Thoracic aorta (tissue), 2 donors: ENCODE measurements at places on chromosomes 12 and 14.
A peak's percentile ranks its signal among the peaks of the same experiment; 100 is the strongest.

- no peak for DNase-seq
- H3K36me3 ChIP-seq: no peaks in the 10 kb centered on the region
- H3K27ac ChIP-seq: no peak overlapping the region
- H3K4me1 ChIP-seq: no peaks in the 10 kb centered on the region
- no peaks in the 10 kb centered on the region for H3K27me3 ChIP-seq
Measured at GRCh38 chr14:74133833-74134481, 49.2 kb downstream of the LIN52 start.

DNA sequence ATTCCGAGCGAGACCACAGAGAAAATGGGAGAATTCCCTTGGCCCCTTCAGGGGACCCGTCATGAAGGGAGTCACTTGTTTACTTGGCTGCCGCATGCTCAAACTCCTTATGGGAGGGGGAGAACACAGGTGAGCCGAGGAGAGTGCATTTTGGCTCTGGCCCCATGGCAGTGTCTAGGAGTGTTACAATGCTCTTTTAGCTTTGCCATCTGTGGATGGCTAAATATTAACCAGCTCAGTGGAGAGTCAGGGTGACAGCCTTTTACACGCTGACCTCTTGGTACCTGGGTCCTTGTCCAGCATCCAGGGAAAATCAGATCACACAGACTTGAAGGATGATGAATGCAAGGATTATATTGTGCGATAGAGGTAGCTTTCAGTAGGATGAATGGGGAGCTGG, 146.4 kb upstream of the ATXN7L3B start:
- no peak overlapping the region for H3K4me3 ChIP-seq
- no peaks in the 10 kb centered on the region for H3K27me3 ChIP-seq
- DNase-seq: no peak
- no peak overlapping the region for H3K27ac ChIP-seq
- no peaks in the 10 kb centered on the region for H3K4me1 ChIP-seq

DNA sequence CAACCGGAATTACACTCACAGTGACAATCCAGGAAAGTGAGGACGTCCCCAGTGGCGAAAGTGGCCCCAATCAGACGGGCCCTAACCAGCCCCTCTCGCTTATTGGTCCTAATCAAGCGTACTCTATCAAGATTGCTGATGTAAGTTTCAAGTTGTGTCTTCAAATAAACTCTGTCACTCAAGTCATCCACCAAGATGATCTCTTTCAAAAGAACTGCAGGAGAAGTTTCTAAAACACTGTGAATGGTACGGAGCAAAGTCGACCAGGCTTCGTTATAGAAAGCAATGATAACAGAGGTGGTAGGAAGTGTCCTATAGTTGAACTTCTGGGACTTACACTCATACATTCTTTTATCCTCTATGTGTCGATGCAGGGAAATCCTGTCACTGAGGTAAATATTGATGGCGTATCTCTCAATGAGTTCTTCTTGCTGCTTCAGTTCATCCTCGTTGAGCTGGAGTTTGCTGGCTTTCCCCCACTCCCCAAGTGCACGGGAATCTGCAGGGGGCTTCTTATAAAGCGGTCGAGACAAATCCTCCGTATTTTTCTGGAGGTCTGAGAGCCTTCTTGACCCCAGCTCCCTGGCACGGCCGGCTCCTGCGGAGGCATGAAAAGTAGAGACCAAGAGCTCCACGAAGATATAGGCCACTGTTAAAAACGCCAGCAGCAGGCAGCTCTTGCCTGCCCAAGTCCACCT, 604 bp downstream of the GALNT4 start:
- no peaks in the 10 kb centered on the region for H3K27me3 ChIP-seq
- H3K36me3 ChIP-seq: no peaks in the 10 kb centered on the region
- no peak for DNase-seq
- peak overlapping the region; percentile 81 for H3K4me3 ChIP-seq
- H3K27ac ChIP-seq: peak overlapping the region; percentile 89

GRCh38 chr12:62642486-62642885, 175.9 kb downstream of the MON2 start:
- peaks cover 2% of the 10 kb centered on the region for H3K4me1 ChIP-seq
- no peak for DNase-seq
- no peaks in the 10 kb centered on the region for H3K27me3 ChIP-seq
- H3K4me3 ChIP-seq: no peak overlapping the region

GRCh38 chr12:14384783-14385638, 19.5 kb downstream of the ATF7IP start:
- peak overlapping the region; percentile 2 for H3K27ac ChIP-seq
- H3K36me3 ChIP-seq: no peaks in the 10 kb centered on the region

GRCh38 chr12:69046920-69047319, 113.9 kb upstream of the CPM start:
- H3K27ac ChIP-seq: no peak overlapping the region
- H3K36me3 ChIP-seq: no peaks in the 10 kb centered on the region
- no peaks in the 10 kb centered on the region for H3K4me1 ChIP-seq
- H3K4me3 ChIP-seq: no peak overlapping the region
- no peak for DNase-seq
- H3K27me3 ChIP-seq: no peaks in the 10 kb centered on the region

DNA sequence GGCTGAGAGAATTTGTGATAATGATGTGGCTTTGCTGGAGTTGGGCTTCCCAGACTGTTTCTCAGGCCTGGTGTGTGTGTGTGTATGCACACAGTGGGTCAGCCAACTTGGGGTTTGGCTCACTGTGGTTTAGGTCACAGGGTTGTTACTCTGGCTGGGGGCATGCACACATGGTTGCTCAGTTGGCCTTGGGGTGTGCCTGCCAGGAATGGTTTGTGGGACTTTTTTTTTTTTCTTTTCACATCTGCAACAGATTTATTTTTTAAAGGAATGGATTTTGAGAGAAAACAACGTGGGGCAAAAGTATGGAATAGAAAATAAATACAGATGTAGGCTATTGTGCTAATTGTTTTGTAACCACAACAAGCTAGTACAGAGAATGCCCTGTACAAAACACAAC, 25.0 kb upstream of the GTF2A1 start:
- H3K27ac ChIP-seq: no peak overlapping the region
- no peak for DNase-seq
- H3K4me3 ChIP-seq: no peak overlapping the region
- no peaks in the 10 kb centered on the region for H3K36me3 ChIP-seq

DNA sequence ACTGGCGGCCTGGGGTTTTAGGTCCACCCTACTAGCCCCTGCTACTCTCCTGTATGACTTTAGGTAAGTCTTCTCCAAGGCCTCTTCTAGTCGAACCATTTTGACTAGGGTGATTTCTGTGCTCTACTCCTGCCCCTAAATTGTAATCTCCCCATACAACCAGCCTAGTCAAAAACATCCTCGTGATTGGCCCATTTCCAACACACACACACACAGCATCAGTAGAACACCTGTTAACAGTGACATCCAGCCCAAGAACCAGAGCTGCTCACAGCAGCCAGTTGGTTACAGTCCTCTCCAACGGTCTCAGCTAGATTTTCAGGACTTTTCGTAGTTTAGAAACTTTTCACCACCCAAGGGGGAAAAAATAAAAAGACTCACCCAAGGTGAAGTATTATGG, 30.9 kb downstream of the NT5DC3 start:
- no peak for DNase-seq
- no peak overlapping the region for H3K27ac ChIP-seq
- peaks cover 31% of the 10 kb centered on the region for H3K4me1 ChIP-seq
- H3K27me3 ChIP-seq: no peaks in the 10 kb centered on the region

DNA sequence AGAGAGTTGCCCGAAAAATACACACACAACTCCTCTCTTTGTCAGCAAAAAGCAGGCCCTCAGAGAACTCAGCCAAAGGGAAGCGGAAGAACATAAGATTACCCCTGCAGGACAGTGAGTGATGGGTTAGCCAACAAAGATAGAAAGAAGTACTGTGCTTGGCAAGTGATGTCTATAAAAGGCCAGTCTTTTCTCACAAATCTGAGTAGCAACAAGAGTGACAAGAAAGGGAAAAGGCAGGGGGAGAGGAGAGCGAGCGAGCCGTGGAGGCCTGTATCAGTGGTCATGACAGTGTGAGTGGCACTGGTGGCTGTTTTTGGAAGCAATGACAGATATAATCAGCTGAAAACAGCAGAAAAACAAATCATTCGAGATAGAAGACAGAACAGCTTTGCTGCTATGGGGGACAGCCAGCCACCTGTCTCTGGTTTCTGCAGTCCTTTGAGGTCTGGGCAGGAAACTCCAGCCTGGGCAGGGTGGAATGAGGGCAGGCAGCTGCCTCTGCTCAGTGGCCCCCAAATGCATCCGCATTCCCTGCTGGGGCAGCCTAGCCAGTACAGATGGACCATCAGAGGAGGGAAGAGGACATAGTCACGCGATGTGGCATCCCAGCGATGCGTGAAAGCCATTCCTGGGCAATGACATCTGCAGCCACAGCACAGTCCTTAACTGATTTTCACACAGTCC, 74.7 kb downstream of the TRIM9 start:
- H3K36me3 ChIP-seq: no peaks in the 10 kb centered on the region
- no peak overlapping the region for H3K27ac ChIP-seq
- H3K4me3 ChIP-seq: no peak overlapping the region
- no peaks in the 10 kb centered on the region for H3K4me1 ChIP-seq
- DNase-seq: no peak

GRCh38 chr12:58086930-58087329, 145.6 kb downstream of the ATP23 start:
- H3K36me3 ChIP-seq: no peaks in the 10 kb centered on the region
- DNase-seq: no peak
- no peak overlapping the region for H3K27ac ChIP-seq
- no peaks in the 10 kb centered on the region for H3K27me3 ChIP-seq
- no peaks in the 10 kb centered on the region for H3K4me1 ChIP-seq

- no peaks in the 10 kb centered on the region for H3K27me3 ChIP-seq
- H3K36me3 ChIP-seq: no peaks in the 10 kb centered on the region
- no peak overlapping the region for H3K4me3 ChIP-seq
- H3K4me1 ChIP-seq: no peaks in the 10 kb centered on the region
Measured at GRCh38 chr12:59844750-59845149, 248.9 kb downstream of the SLC16A7 start.

DNA sequence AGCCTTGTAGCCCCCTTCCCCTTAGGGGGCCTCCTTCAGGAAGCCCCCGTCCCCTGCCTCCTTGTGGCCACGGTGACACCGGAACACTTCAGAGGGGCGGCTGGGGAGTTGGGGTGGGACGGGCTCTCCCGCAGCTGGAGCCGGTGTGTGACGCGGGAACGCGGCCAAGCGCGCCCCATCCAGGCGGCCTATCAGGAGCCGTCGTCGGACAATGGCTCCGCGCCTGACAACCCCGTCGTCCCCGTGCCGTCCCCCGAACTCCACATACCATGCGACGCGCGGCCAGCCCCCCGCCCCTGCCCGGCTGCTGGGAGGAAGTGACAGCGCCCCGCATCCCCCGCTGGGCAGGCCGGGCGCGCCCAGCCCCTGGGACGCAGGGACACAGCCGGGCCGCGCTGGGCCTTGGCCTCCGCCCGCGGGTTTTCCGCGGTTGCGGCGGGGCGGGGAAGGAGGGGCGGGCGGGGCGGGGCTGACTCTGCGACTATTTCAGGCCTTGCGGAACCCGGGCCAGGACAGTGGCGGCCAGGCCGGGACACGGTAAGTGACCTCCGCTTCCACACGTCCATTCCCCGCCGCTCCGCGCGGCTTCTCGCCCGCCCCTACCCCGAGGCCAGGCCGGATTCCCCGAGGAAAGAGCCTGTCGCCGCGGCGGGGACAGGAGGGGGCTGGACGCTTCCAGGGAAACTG, at the start of gene TNFAIP2:
TSS of gene TNFAIP2 (plus strand) at position 515 of the 687 bp plus-strand sequence. CDS start 2,997 bp downstream, outside the sequence.
- DNase-seq: no peak
- H3K27ac ChIP-seq: peak within 1 kb of the TSS; percentile 50
- H3K36me3 ChIP-seq: no peaks in the 10 kb centered on the region
- H3K27me3 ChIP-seq: no peaks in the 10 kb centered on the region
- peaks cover 60% of the 10 kb centered on the region for H3K4me1 ChIP-seq
- peak within 1 kb of the TSS; percentile 83 for H3K4me3 ChIP-seq

DNA sequence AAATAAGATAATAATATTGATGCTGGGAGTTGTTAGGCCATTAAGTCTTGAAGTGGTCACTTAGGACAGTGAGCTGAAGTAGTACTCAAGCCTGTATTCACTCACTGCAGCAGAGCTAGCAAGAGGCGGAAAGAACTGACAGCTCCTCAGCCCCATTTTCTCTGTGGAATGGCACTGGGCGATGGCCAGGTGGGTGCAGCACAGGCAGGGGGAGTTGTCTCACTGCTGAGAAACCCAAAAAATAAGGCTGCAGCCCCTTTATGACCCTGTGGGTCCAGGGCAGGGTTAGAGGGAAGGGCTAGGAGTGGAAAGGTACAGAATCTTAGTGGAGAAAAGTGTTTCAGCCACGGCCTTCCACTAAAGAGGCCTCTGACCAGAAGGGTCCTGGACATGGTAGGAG, 35.5 kb downstream of the PDZRN4 start:
- no peaks in the 10 kb centered on the region for H3K27me3 ChIP-seq
- no peak overlapping the region for H3K4me3 ChIP-seq
- H3K36me3 ChIP-seq: no peaks in the 10 kb centered on the region

GRCh38 chr14:100070310-100070709, 5.1 kb downstream of the EVL start:
- H3K27ac ChIP-seq: no peak overlapping the region
- no peaks in the 10 kb centered on the region for H3K4me1 ChIP-seq
- DNase-seq: no peak
- no peaks in the 10 kb centered on the region for H3K36me3 ChIP-seq
- no peak overlapping the region for H3K4me3 ChIP-seq
- no peaks in the 10 kb centered on the region for H3K27me3 ChIP-seq

GRCh38 chr14:67982711-67983608, 163.4 kb downstream of the RAD51B start:
- H3K4me1 ChIP-seq: peaks cover 3% of the 10 kb centered on the region
- H3K27ac ChIP-seq: no peak overlapping the region
- DNase-seq: no peak
- H3K4me3 ChIP-seq: no peak overlapping the region

DNA sequence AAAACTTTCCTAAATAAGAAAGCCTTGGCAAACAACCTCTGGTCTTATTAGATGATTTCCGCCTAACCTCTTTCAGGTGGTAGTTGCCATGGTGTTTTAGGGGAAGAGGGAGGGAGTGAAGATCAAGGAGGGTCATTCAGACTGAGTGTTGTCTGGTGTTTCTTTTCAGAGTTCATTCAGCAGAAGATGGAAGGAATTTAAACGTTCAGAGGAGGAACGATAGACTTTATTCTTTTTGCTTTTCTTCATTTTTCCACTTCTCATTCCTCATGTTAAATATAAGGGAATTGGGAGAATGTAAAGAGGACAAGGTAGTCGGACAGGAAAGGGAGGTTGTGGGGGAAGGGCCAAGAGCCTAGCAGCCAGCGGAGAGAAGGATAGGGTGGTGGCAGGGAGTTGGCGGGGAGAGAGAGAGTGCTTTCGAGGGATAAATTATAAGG, 17.4 kb upstream of the SALL2 start:
- no peaks in the 10 kb centered on the region for H3K36me3 ChIP-seq
- H3K27ac ChIP-seq: no peak overlapping the region
- H3K27me3 ChIP-seq: no peaks in the 10 kb centered on the region
- no peak overlapping the region for H3K4me3 ChIP-seq

DNA sequence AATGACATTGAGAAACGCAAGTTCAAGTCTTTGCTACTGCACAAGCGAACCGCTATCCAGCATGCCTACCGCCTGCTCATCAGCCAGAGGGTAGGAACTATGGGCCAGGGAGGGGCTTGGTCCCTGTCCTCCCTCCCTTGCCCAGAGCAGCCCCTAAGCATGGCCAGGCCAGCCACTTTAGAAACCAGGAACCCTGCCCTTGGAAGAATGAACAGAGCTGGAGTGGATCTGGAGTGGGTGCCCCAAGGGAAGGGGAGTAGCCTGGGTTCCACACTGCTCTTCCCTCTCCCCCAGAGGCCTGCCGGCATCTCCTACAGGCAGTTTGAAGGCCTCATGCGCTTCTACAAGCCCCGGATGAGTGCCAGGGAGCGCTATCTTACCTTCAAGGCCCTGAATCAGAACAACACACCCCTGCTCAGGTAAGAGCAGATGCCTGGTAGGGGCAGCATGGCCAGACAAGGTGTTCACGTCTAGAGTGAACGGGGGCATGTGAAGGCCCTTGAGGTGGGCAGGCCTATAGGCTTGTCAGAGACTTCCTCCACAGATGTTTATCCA, 55.8 kb downstream of the TPCN1 start:
- H3K4me1 ChIP-seq: peaks cover 16% of the 10 kb centered on the region
- H3K27me3 ChIP-seq: no peaks in the 10 kb centered on the region
- no peak for DNase-seq
- no peak overlapping the region for H3K4me3 ChIP-seq
- H3K27ac ChIP-seq: no peak overlapping the region
